GF-D8 (cell line): ENCODE measurements at places on chromosomes 6 and 20.

GRCh38 chr6:160996131-160996601, 4.6 kb downstream of the MAP3K4 start:
- no peak for DNase-seq

GRCh38 chr20:36856195-36856594, 19.7 kb upstream of the TLDC2 start:
- no peak for DNase-seq

DNA sequence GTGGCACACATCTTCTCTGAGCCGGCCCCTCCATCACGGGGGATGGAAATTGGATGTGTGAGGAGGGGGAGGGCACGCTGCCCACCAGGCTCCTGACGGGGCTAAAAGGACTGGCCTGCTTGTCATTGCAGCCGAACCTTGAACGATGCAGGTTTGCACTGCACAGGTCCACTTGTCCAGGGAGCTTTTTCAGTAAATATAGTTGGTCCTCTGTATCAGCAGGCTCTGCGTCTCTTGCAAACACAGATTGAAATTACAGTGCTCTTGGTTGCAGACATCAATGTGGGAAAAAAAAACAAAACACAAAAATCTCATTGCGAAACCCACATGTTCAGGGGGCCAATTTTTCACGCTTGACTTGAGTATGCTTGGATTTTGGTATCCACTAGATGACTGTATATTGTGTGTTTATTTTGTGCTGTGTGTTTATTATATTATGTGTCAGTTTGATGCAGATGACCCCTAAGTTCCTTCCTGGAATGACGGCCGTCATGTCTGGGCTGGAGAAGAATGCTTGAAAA, 29.2 kb downstream of the ERMARD start:
- no peak for DNase-seq

GRCh38 chr6:9523462-9523861, 891.4 kb downstream of the TFAP2A start:
- no peak for DNase-seq

DNA sequence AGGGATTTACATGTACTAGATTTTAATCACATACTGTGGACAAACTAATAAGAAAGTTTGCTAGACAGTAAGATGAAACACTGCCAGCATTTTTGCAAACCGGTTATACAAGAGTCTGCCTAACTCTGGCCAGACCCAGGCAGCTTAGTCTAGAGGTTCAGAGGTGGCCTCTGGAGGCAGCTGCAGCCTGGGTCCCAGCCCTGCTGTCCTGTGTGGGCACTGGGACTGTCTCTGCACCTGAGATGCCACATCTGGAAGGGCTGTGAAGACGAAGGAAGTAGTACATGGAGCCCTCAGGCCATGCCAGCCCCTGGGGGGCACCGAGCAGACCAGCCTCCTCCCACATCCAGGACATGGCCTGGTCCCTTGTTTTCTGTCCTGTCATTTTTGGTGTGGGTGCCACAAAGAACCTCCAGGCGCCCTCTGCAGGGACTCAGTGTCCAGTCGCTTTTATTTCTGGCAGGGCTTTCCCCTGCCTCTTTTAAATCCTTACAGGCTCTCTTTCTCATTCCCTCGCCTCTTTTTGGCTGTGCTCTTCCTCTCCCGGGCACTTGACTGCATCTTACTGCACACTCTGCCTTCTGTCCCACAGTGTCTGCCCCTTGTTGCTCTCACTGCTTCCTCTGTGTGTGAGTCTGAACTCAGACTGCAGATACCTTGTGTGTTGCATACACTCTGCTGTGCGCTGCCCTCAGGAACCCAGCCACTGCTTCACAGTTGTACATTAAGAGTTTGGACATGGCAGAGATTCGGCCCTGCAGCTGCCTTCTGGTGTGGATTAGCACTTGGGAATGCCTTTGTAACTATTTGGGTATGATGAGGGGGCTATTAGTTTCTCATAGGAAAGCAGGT, 216.7 kb downstream of the ZDHHC14 start:
- peak; percentile 7 for DNase-seq

DNA sequence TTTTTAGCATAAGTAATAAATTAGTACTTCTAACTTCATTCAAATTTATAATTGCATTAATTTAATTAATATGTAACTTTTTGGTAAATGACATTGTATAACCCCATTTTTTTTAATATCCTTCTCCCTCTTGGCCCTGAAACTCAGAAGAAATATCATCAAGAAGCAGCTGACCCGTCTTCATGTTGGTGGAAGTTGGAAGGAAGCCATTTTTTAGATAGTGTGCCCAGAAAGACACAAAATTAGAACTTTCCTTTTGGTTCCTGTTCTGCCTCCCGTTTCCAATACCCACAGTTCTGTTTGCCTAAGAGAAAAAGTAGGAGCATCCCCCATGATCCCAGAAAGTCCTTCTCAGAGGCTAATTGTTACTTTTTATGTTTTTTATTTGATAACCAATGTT, 65.5 kb downstream of the PLCB4 start:
- no peak for DNase-seq

- DNase-seq = no peak
These were observed 19.7 kb downstream of the TRAF3IP2 start for GRCh38 chr6:111585974-111586315.

- no peak for DNase-seq
These were observed 418.3 kb upstream of the POU3F2 start for GRCh38 chr6:98416027-98416426.

DNA sequence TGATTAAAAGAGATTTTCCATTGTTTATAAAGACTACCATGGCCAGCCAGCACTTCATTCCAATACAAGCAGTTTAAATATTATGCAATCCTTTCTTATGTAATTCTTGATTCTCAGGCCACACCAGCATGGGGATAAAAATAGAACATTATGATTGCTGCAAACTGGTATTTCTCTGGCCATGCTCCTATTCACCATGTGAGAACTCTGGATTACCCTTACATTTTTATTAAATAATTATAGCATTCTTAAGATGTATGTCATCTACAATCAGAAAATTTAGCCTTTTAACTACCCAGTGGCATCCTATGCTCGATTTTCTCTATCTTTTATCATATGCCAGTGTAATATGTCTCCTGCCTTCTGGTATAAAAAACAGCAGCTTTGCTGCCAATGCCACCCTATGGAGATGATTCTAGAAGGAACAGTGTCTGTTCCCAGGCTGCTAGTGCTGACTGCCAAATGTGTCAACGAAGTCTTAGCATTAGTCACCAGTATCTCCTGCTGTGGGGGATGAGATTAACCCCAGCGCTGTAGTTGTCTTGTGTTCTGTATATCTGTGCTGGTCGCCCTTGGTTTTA, 501.4 kb downstream of the BCKDHB start:
- no peak for DNase-seq

DNA sequence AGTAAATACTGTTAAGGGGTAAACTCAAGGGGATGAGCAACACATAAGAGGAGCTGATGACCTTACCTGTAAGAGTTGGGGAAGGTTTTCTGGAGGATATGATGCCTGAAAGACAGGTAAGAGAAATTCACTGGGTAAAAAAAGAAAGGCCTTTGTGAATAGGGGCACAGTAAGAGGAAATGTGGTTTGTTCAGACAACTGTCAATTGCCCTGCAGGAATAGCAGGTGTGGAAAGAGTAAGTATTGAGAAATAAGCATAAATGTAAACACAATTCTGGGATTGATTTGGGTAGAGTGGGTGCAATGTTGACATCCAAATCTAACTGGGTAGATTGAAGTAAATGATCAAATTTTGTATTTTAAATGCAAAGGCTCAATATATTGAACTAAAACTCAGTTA, 670.0 kb downstream of the DHX35 start:
- no peak for DNase-seq

DNA sequence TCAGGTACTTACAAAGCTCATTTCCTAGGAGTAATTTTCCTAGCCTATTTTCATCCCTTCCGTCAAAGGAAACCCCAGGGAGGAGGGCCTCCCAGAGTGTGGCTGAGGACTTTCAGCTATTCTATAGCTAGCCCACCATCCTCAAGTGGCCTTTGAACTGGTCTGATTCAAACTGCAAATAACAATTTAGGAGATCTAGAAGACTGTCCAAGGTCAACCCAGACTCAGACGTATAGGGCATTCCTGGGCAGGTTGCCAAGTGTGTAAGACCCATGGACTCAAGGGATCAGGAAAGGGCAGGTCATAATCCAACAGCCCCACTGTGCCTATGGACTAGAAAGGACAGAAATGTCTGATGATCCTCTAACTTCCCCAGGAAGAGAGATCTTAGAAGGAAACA, 2.1 kb upstream of the RRAGD start:
- DNase-seq = no peak

DNA sequence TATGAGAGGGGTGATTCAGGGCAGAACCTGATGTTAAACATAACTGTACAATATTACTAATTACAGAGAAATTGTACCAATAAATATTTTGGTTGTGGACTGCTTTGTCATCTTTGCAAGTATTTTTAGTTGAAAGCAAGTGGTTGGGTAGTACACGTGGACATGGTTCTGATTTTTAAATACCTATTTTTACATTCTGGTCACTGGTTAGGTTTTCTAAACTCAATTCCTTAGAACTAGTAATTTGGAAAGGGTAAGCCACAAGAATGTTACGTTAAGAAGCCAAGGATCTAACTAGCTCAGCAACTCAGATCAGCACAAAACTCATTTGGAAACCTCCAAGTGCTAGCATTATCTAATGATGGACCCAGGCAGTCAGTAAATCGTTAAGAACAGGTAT, 2.7 kb downstream of the EPB41L2 start:
- DNase-seq = no peak

DNA sequence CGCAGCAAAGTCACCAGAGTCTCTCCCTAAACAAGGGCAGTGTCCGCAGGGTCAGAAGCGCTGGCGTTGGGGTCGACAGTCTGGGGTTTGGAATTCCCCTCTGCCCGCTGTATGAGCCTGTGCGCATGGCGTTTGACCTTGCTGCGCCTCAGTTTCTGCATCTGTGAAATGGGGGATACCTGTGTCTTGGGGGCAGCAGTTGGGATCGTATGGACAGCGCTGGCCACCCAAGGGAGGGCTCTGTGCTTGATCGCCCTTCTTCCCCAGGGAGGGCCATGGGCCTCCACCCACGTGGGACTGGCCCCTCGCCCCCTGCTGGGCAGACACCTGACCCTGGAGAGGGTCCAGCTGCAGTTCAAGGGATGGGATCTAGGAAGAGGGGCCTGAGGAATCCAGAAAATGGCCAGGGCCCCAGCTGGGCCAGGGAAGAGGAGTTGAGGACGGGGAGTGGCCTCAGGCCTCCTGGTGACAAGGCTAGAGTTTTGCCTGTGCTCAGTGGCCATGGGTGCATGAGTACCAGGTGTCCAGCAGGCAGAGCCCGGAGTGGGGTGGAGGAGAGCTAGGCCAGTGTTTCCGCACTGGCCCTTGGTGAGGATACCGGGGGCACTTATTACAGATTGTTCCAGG, 26.4 kb upstream of the PHACTR3 start:
- DNase-seq = no peak

- no peak for DNase-seq
These were observed 300.0 kb downstream of the ZFAND3 start for GRCh38 chr6:38119516-38119915.

DNA sequence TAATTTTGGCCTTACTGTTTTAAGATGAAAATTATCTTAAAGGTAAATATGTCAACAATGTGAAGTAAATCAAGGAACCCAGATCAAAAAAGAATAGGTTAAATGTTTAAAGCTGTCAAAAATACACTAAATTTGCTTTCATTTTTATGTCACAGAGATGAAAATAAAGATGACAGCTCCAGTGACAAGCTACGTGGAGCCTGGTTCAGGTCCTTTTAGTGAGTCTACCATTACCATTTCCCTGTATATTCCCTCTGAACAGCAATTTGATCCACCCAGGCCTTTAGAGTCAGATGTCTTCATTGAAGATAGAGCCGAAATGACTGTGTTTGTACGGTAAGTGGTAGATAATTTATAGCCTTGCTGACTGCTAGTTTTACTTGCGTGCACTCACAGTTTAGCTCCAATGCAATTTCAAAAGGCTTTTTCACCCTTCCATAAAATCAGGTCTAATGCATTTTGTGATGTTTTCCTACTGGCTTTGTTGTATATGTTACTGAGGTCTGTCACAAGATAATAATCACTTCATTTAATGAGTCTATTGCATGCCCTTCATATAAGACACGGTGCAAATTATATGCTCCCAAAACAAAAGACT, 1.9 kb downstream of the HEBP2 start:
- no peak for DNase-seq

GRCh38 chr6:163694988-163695398, 280.5 kb downstream of the QKI start:
- no peak for DNase-seq

DNA sequence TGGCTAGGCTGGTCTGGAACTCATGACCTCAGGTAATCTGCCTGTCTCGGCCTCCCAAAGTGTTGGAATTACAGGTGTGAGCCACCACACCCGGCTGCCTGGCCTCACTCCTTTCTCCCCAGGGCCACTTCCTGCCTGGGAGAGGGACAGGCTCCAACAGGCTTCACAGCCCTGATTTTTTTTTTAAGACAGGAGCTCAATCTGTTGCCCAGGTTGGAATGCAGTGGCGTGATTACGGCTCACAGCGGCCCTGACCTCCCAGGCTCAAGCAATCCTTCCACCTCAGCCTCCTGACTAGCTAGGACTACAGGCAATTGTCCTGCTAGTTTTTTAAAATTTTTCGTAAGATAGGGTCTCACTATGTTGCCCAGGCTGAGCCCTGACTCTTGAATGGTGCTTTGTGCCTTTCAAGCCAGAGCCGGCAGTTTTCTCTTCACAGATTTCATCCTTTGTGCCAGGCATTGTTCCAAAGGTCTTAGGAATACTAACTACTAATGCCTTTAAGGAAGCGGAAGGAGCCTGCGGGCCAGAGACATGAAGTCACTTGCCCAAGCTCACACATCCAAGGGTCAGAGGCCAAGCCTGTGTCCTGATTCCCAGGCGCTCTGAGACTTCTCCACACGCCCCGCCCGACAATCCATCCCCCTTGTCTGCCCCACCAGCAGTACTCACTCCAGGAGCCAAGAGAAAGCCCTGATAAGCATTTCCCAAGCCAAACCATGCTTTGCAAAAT, 19.2 kb downstream of the CAPN11 start:
- no peak for DNase-seq

DNA sequence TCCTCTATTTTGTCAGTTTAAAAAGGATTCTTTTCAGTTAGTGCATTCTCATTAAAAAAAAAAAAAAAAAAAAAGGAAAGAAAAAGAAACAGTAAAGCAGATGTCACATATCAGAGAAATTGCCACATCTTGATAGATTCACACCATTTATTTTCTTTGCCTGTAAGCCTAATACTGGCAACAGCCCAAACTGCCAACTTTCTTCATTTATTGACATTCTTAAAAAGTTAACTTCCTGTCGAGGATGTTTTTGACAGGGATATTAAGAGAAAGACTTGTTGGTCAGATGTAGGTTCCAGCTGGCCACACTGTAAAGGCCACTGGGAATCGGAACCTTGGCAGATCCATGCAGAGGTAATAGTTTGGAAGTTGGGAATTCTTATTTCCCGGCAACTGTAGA, 332.6 kb downstream of the NRN1 start:
- DNase-seq = no peak

- no peak for DNase-seq
These were observed 136.8 kb upstream of the RPS6KA2 start for GRCh38 chr6:166763606-166764472.

DNA sequence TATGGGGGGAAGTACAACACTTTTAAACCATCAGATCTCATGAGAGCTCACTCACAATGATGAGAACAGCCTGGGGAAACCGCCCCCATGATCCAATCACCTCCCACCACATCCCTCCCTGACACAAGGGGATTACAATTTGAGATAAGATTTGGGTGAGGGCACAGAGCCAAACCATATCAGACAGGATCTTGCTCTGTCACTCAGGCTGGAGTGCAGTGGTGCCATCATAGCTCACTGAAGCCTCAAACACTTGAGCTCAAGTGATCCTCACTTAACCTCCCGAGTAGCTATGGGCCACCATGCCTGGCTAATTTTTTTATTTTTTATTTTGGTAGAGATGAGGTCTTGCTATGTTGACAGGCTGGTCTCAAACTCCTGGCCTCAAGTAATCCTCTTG, 5.1 kb upstream of the IYD start:
- DNase-seq = no peak
